Dorsolateral prefrontal cortex (tissue), 122 donors: ENCODE measurements at places on chromosomes 2 and 18.

GRCh38 chr18:58697146-58697545 is 25.9 kb downstream of the MALT1 start:
- no peak for DNase-seq

- DNase-seq: no peak
Measured at GRCh38 chr18:25469489-25469888, 117.5 kb upstream of the ZNF521 start.

- no peak for DNase-seq
Measured at GRCh38 chr2:21095714-21096113, 28.1 kb upstream of the TDRD15 start.

- DNase-seq: no peak
Measured at GRCh38 chr2:197148401-197148800, 162.2 kb downstream of the ANKRD44 start.

- DNase-seq: no peak
Measured at GRCh38 chr2:215020283-215020682, 118.1 kb downstream of the ABCA12 start.

DNA sequence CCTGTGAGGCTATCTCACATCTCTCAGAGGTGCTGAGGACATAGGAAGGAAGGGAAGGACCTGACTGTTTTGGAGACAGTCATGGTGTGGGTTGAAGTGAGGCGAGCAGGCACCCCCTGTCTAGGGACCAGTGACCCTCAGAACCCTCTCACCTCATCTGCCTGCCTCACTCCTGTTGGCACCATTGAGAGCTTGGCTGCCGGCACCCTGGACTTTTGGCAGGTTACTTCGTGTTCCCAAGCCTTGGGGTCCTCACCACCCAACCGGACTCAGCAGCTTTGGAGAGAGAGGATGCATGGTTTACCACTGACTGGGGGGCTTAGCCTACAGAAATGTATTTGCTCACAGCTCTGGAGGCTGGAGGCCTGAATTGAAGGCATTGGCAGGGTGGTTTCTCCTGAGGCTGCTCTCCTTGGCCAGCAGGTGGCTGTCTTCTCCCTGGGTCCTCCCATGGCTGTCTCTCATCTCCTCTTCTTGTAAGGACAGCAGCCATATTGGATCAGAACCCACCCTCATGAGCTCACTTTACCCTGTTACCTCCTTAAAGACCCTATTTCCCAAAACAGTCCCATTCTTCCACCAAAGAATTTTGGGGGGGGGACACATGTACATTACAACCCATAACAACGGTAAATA is 142.0 kb downstream of the TSN start:
- no peak for DNase-seq

GRCh38 chr2:29723255-29724001 is 198.0 kb downstream of the ALK start:
- no peak for DNase-seq

DNA sequence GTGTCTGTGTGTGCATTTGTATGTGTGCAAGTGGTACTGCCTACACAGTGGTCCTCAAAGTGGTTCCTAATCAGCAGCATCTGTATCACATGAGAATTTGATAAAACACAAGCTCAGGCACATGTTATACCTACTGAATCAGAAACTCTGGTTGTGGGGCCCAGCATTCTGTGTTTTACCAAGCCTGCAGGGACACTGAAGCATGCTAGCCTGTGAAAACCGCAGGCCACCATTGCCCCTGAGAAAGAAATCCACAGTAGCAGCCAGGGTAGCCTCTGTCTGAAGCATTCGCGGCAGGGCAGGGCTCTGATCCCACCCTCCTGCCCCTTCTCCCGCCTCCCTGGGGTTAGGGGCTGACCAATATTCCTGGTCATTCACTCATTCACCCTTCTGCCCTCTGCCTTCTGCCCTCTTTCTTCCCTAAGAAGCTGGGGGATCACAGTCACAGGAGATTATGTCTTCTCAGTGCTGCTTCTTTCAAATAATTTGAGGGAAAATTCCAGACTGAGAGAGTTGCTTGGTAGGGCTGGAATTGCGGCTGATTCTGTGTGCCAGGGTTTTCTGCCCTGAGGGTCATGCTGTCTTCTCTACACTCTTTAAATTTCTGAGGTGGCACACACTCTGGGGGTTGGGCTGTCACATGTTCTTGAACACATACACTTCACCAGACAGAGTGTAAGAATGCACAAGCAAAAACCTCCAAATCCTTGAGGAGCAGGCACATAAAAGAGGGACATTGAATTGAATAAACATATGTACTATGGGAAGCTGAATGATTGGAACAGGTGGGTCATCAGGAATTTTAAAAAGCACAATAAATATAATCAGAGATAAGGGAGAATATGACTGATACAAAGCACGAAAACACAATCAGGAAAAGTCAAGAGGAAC is 126.6 kb upstream of the SEC11C start:
- DNase-seq: no peak

DNA sequence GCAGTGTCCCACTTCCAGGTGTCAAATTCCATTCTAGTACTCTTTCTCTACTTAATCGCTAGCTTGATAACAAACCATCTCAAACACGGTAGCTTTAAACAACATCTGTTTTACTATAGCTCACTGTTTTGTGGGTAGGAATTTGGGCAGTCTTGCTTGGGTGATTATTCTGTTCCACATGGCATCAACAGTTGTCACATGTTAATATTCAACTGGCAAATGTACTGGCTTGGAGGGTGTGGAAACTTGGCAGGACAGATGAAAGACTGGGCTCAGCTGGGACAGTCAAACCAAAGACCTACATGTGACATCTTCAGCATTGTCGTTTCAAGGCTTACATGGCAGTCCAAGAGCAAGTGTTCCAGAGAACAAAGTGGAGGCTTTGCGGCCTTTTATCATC is 241.8 kb downstream of the PTH2R start:
- DNase-seq: no peak

DNA sequence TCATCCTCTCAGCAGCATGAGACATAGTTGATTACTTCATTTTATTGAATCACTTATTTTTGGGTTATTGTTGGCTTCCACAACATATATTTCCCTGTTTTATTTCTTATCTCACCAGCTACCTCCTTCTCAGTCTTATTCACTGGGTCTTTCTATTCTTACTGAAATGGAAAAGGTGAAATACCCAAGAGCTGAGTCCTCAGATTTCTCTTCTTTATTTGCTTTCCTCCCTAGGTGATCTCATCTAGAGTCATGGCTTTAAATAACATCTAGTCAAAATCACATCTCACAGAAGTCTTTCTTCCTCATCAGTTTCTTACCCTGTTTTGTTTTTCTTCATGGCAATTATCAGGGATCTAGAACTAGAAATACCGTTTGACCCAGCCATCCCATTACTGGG is 105.0 kb upstream of the RBBP8 start:
- no peak for DNase-seq
